ENCODE measurements at places on chromosomes 16 and 17. TPM values are rescaled to one million over a fixed set of nuclear protein-coding genes. Genes with fewer than 3 reads are reported as not detected.

Gene ZFHX3
- total RNA-seq, result 40.8 TPM

Gene AANAT
- total RNA-seq, result not detected

Gene PIK3R6
- total RNA-seq, result 2.1 TPM

Gene MSLN
- 0.37 TPM for total RNA-seq

Gene PRSS27
- total RNA-seq, result 1.4 TPM

Gene PRCD
- 4.7 TPM for total RNA-seq

Gene WSCD1
- 6.0 TPM for total RNA-seq

Gene KRTAP2-1
- total RNA-seq, result not detected

Gene ATP2C2
- total RNA-seq, result 0.19 TPM

Gene VTN
- total RNA-seq, result 1.8 TPM

Gene CLUH
- total RNA-seq, result 44.5 TPM

Gene CHRNE
- 0.57 TPM for total RNA-seq

Gene TMEM204
- total RNA-seq, result 36.5 TPM

Gene WRAP53
- total RNA-seq, result 5.0 TPM
